ENCODE measurements at places on chromosomes 6 and 20.

GRCh38 chr6:89295981-89296380, 19.1 kb downstream of the GABRR2 start:
- DNase-seq, result no peak

- DNase-seq, result no peak
These were observed 18.2 kb downstream of the TRIM26 start for GRCh38 chr6:30194797-30195690.

- no peak for DNase-seq
These were observed 43.2 kb downstream of the TFEB start for GRCh38 chr6:41692080-41692675.

- no peak for DNase-seq
These were observed 50.4 kb downstream of the RPP40 start for GRCh38 chr6:4953440-4953839.

GRCh38 chr6:387293-387741, 4.2 kb upstream of the IRF4 start:
- DNase-seq, result no peak

- no peak for DNase-seq
These were observed 36.4 kb downstream of the HFE start for GRCh38 chr6:26123675-26123946.

DNA sequence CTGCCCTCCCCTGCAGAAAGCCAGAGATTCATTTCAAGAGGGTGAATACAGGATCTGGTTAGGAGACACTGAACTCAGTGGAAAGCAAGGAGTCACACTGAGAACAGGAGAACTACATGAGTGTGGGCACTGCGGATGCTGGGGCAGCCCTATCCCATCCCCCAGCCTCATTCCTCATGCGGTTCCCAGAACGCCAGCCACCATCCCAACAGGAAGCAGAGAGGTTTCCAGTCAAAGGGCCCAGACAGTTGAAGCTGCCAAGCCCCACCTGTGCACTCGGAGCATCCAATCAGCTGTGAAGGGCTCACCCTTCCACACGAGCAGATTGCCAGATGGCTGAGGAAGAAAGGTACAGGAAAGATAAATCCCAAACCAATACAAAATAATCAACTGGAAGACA, 50.7 kb upstream of the PRND start:
- DNase-seq, result no peak

- no peak for DNase-seq
These were observed 32.6 kb upstream of the ZBP1 start for GRCh38 chr20:57652606-57653545.

Measured in NCI-H1417 treated with DMSO at 0.1 percent for 48 hours (cell line).